ENCODE measurements at places on chromosomes 4 and X.
A peak's percentile ranks its signal among the peaks of the same experiment; 100 is the strongest.

- no peak for DNase-seq
Observed at GRCh38 chr4:90444904-90445303, 317.7 kb downstream of the CCSER1 start.

DNA sequence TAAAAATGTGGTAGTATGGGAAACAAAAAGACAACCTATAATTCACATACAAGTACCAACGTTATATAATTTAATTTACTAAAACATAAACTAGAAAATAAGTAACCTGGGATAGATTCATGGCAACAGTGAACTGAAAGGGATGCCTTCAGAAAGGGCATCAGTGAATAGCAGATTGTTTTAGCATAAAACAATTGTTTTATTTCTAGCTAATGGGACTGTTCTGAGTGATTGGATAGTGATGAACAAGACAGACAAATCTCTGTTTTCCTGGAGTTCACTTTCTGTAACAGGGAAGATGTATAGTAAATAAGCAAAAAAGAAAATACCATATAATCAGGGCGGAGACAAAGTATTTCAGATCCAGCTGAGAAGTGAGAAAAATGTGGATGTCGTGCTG lies 379.1 kb upstream of the SPOCK3 start:
- DNase-seq, result no peak

GRCh38 chr4:136784326-136784725 lies 748.0 kb downstream of the PCDH18 start:
- DNase-seq, result no peak

GRCh38 chr4:14294611-14295010 lies 667.1 kb upstream of the BOD1L1 start:
- no peak for DNase-seq

DNA sequence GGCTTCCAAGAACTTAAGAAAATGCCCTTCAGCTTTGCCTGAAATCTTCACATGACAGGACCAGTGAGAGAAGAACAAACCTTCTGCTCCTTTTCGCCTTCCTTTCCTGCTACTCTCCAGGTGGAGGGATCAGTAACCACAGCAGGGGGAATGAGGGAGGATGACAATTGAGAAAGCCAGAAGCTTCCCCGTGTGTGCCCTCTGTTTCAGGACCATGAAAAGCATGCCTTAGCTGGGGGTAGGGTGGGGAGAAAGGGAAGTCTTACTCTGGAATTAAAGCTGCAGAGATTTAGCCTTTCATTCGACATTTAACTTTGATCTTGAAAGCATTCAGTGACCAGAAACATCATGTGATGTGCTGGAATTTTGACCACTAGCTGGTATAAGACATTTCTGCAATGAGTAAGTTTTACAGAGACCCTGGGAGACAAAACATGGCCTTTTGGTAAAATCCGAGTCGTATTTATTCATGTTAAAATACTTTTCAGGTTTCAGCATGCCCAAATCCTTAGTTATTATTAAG lies 10.6 kb upstream of the PUDP start:
- DNase-seq, result no peak

DNA sequence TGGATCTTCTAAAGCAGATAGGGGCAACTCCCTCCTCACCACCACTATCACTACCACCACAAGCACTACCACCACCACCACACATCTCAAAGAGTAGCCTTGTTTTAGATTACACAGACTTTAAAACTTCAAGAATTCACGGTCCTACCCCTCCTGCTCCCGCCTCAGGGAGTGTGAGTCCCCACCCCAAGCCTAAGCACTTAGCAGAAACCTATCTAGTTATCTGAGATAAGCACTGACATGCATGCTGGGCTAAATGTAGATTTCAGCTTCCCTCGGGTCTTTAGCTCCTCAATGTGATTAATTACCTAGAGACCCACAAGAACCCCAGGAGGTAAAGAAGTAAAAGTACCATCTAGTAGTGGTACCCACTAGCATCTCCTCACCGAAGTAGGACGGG lies 775 bp downstream of the AMOT start:
- DNase-seq, result no peak

- no peak for DNase-seq
Observed at GRCh38 chr4:96379524-96379923, 539.6 kb downstream of the PDHA2 start.

DNA sequence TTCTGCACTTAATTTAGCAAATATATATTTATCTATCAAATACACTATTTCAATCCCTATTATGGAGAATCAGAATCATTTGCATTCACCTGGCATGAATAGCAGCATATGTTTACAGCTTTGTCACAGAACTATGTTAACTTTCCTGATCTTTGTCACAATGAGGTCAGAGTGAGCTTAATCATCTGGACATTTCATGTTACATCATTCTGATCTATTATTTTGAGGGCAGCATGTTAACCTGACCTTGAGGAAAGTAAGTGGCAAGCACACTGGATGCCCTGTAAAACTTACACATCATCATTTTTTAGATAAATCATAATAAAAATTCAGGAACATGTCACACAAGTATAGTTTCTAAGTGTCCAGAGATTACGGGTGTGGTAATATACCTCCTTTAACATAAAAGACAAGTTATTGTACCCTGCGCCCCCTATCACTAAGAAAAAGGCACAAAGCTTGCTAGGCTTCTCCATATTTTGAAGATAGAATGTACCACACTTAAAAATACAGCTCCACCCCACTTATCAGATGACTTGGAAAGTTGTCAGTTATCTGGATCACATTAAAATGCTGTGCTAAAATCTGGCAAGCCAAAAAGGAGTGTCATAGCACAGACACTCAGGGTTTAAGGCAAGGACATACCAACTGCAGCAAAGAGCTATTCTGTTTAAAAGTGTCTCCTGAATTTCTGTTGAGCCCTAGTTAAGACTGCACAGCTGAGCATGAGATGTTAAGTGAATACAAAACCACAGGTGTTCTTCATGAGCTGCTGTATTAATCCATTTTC lies 182.7 kb upstream of the FAT4 start:
- no peak for DNase-seq

DNA sequence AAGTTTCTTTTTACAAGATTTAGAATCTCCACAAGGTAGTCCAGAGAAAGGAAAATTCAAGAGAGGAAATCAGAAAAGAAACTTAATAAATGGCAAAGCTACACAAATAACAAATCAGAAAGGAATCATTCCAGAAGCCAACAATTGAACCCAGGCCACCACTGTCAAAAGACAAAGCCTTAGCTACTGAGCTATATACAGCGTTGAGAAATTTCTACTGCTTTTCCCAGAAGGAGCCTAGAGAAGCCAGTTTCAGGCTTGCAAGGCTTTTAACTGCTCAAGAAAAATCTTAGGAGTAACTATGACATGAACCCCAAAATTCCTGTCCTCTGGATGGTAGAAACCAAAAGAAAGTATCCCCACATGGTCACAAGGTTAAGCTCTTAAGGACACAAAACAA lies 129.0 kb downstream of the DMD start:
- no peak for DNase-seq

GRCh38 chrX:131359611-131360010 lies 70.5 kb upstream of the IGSF1 start:
- no peak for DNase-seq

DNA sequence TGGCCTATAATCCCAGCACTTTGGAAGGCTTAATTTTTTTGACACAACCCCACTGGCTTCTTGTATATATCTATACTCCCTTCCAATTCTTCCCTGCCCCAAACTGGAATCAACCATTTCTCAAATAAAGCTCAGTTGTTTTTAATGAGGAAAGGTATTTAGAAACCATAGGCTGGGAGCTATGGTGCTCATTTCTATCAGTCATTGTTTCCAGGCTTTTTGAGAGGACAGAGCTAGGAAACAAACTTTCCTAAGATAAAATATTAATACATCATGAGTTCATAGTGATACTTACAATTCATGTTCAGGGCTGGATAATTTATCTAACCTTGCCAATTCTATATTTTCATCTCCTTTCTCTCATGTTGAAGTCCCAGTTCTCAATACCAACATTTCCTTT lies 50.3 kb downstream of the BCOR start:
- no peak for DNase-seq

GRCh38 chr4:23890369-23891063 lies 669 bp upstream of the PPARGC1A start:
- no peak for DNase-seq

- DNase-seq, result no peak
Observed at GRCh38 chrX:54921427-54922021, 900 bp downstream of the TRO start.

- no peak for DNase-seq
Observed at GRCh38 chr4:109977854-109978501, 65.3 kb downstream of the EGF start.

DNA sequence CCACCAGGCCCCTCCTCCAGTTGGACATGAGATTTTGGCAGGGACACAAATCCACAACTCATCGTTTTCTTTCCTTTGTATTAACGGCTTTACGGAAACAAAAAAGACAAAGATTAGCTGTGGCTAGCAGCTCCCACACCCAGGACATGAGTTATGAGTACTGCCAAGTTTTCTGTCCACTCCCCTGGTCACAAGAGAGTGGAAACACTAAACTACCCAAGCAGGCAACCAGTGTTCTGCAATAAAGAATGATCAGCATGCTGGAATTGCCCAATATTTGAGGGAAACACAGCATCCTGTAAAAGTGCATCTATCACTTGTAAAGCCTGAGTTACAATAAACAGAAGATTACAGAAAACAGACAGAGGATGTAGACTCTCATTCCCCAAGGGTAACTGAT lies 358.4 kb downstream of the NLGN4X start:
- no peak for DNase-seq

GRCh38 chrX:53312946-53313727 lies 31.8 kb upstream of the IQSEC2 start:
- peak; percentile 35 for DNase-seq
